Kidney capillary endothelial cell (primary cell): ENCODE measurements at places on chromosomes 2 and 18.

- no peak for DNase-seq
Observed at GRCh38 chr2:70367722-70368323, 66.0 kb upstream of the FAM136A start.

- no peak for DNase-seq
Observed at GRCh38 chr18:37321582-37322491, 243.8 kb downstream of the CELF4 start.

DNA sequence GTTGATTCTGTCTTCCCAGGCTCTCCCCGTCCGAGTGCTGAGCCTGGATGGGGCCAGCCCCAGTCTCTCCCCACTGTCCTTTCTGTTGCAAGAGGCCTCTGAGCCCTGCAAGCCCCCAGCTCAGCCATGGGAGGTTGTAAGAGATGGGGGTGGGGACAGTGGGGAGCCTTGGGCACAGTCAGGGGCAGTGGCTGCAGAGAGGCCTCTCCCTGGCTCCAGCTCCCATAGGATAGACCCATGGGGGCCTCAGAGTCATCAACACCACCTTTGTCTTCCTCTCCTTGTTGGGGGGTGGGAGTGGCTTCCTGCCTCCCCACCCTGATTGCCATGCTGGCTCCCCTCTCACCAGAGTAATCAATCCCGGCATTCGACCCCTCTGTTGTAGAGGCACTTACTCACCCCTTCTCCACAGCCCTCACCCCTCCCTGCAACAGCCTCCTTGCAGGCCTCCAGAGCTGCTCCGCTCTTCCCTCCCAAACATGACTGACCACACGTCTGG is 37.5 kb upstream of the NPAS2 start:
- no peak for DNase-seq

- DNase-seq, result no peak
Observed at GRCh38 chr2:101736233-101736632, 38.7 kb downstream of the MAP4K4 start.

DNA sequence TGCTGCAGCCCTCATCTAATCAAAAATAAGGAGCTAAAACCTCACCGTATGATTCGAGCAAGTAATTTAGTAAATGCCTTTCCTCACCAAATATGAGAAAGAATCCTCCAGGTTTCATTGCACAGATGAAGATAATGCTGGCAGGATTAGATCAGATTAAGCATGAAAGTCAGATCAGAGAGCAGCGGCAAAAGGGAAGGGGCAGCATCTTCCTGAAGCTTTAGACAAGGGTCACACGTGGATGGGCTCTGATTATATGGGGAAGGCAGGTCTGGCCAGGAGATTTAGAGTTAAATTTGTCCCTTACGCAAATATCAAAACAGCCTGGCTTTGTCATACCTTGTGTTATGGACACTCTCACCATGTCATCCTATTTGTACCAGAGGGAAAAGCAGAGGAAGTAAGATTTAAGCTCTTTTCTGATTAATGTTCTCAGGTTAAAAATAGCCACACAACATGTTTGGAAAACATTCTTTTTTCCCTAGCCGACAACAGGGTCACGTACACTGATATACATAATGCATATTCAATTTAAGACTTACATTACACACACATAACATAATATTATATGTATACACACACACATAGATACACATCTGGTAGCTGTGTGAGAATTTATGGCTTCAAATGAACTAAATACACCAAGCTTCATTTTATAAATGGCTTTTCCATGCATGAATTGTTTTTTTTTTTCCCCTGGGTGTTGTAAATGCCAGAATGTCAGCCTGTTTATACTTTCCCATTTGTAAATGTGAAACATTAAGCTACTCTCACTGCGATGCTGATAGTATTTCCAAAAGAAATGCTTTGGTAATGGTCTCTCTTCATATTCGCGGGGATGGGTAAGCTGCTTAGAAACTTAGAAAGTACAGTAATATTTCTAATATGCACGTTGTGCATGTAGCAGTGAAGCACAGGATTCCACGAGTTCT is 196.3 kb upstream of the SIX3 start:
- DNase-seq, result no peak

- no peak for DNase-seq
Observed at GRCh38 chr2:69916106-69916505, 1.2 kb downstream of the MXD1 start.

DNA sequence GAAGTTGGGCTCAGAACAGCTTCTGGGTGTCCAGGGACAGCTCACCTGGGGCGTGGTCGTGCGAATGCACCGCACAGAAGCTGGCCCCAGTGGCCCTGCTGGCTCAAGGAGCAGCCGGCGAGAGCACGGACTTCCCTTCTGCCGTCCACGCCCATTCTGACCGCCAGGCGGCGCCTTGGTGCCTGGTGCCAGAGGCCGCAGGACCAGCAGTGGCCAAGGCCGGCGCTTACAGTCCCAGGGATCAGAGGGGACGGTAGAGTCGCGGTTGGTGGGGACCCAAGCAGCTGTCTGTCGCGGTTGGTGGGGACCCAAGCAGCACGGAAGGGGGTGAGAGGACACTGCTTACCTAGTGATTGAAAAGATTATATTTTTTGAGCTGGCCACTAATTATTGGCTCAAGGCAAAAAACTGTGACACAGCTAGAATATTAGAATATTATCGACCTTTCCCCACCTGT is 25.7 kb downstream of the NPPC start:
- DNase-seq, result peak; percentile 63

GRCh38 chr18:79626905-79627749 is 52.5 kb upstream of the CTDP1 start:
- no peak for DNase-seq

DNA sequence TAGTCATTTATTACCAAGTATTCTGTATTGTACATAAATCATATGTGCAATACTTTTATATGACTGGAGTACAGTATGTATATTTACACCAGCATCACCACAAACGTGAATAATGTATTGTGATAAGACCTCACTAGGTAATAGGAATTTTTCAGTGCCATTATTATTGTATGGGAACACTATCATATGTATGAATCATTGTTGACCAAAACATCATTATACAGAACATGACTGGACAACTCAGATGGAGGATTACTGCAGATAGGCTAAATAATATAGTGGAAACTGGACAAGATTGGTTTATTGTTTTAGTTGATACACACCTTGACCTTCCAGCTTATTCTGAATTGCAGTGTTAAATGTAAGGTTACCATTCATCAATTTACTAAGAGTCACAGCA is 33.4 kb downstream of the VAPA start:
- no peak for DNase-seq

- DNase-seq, result no peak
Observed at GRCh38 chr2:59739166-59739565, 814.3 kb downstream of the BCL11A start.

DNA sequence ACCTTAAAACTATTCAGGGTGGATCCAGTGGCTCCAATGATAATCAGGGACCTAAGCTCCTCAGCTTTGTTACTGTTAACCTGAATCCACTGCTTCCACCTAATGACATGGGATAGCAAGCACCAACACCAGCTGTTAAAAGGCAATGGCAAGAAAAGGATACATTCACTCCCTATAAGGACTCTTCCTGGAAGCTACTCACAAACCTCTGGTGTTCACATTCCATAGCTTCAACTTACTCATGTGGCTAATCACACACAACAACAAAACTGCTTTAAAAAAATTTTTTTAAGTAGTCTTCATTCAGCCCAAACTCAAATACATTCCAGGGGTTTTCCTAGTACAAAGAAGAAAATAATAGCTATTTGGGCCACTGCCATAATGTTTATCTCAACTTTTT is 24.5 kb downstream of the ROCK2 start:
- DNase-seq, result no peak

DNA sequence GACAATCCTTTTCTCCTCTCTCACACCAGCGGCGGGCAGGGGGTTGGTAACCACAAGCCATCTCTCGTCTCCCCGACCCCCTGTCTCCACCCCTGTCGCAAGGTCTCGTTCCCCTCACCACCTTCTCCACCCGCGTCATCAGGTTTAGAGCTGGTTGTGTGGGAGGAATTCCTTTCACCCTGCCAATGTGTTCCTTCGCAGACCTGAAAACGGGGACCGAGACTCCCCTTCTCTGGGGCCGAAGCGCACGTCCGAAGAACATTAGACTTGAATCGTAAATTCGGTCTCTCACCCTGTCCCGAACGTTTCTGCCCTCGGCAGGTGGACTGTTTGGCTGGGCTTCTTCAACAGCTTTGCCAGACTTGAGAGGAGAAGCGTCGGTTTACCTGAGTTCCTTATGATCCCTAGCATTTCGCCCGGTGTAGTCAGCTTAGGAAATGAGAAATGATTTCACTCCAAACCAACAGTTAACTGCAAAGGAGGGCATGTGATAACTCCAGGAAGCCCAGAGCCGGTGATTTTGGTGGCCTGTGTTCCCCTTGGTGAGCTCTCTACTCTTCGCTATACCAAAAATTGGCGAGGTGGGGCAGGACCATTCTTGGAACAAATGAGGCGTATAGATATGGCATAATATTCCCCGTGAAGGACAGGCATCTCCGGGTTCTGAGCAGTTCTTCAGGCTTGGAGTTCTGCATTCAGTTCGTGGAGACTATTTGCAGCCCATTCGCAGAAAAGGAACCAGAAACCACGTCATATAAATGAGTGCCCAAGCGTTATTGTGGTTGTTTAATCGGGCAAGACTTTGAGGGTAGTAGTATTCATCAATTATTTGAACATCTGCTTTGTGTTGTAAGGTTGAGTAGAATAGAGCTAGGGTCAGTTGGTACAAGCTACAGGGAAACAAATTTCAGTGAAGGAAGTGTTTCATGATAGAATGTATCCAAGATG is 694 bp downstream of the CFAP36 start:
- DNase-seq, result peak; percentile 3

GRCh38 chr2:48397846-48398245 is 132.1 kb upstream of the STON1 start:
- DNase-seq, result no peak

DNA sequence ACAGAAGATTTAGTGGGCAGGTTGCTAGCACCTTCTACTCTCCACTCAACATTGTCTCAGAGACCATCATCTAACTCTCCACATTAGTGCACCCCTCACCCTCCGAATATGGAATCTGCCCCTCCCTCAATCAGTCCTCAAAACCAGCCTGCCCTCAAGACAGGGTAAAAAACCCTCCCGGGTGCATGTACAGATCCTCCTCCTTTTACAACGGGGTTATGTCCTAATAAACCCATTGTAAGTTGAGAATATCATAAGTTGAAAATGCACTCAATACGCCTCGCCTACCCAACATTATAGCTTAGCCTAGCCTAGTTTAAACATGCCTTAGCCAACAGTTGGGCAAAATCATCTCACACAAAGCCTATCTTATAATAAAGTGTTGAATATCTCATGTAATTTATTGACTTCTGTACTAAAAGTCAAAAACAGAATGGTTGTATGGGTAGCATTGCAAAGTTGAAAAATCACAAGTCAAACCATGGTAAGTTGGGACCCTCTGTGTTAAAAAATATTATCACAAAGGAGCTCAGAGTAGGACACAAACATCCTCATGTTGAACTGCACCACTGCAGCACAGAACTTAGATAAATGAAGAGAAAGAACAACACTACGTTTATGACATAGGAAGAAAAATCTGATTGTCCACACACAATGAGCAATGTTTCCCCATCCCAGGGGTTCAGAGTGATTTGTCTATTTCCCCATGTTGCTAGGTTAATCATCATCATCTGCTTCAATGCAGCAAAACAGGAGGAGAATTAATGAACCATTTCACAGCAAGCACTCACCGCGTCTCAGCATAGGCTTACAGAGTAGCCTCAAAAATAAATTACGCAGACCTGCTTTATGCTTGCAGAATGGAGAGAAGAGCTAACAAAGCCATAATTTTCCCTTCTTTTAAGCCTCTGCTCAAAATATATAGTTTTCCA is 184.1 kb upstream of the ARL4C start:
- DNase-seq, result no peak

DNA sequence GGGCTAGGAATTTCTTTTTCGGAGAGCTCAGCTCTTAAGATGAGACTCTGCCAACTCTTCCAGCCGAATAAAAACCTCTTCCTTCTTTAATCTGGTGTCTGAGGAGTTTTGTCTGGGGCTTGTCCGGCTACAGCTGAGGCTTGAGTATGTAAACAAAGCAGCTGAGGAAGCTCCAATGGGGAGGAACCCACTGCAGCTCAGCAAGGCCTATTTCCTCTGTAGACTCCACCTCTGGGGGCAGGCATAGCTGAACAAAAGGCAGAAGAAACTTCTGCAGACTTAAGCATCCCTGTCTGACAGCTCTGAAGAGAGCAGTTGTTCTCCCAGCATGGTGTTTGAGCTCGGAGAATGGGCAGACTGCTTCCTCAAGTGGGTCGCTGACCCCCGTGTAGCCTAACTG is 838.7 kb downstream of the CCDC85A start:
- no peak for DNase-seq

- DNase-seq, result no peak
Observed at GRCh38 chr18:12028040-12028628, 46.8 kb downstream of the IMPA2 start.

- no peak for DNase-seq
Observed at GRCh38 chr2:11237122-11237521, 81.9 kb downstream of the SLC66A3 start.

DNA sequence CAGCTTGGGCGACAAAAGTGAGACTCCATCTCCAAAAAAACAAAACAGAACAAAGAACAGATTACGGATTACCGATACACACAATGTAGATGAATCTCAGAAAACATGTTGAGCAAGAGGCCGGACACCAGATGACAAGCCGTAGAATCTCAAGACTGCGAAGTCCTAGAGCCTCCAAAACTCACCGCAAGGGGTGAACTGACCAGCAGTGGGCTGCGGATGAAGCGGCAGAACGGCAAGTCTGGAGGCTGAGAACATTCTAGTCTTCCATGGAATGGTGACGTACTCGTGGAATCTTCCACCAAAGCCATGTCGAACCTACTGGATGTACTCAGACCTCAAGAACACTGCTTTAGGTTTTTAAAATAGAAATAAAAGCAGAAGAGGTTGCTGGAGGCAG is 198.8 kb downstream of the NDUFA10 start:
- no peak for DNase-seq

DNA sequence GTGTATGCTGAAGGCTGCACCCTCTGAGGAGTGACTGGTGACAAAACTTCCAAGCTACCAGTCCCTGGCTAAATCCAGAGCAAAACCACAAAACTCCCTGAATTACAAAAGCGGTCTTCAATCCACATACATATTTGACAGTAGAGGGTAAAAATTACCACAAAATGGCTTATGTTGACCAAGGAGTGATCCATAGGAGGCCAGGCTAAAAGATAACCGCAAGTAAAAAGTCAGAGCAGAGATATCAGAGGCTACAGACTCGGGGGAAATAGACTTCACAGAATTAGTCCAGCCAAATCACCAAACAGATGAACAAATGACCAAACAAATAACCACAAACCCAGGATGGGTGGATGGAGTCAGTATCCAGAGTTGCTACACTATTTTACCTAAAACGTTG is 19.4 kb downstream of the STARD6 start:
- no peak for DNase-seq
